CD4-positive, alpha-beta T cell treated with Interleukin-4 for 4 hours (primary cell): ENCODE measurements at places on chromosomes 12 and 14.

DNA sequence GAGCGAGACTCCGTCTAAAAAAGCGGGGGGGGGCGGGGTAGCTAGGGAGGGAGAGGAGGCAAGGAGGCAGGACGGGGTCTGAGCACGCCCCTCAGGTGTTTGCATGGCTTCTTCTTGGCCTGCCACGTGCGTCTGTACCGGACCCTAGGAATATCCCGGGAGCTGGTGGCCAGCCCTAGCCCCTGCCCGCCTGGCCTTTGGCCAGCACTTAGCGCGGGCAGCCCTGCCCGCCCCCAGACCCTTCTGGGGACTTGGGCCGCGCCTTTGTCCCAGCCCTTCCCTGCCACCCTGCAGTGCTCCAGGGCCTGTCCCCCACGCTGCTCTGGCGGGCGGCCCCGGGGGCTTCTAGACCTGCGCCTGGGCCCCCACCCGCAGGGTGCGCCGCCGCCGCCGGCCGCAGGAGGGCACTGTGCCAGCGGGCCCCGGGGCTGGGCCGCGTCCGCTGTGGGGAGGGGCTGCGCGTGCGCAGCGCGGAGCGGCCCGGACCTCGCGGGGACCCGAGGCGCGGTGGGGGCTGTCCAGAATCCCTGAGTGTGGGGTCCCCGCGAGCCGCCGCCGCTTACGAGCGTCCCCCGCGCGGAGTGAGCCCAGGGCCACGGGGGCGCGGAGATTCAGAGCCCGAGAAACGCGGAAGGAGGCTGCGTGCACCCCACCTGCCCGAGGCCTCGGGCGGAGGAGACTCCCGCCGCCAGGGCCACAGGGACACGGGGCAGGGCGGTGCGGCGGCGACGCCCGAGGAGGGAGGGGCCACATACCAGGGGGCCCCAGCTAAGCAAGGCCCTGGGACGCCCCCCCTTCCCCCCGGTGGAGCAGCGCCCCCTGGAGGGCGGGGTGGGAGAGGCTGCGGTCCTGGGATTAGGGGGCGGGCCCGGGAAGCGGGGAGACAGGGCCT is 21.0 kb downstream of the SLC25A29 start:
- DNase-seq = peak; percentile 59

DNA sequence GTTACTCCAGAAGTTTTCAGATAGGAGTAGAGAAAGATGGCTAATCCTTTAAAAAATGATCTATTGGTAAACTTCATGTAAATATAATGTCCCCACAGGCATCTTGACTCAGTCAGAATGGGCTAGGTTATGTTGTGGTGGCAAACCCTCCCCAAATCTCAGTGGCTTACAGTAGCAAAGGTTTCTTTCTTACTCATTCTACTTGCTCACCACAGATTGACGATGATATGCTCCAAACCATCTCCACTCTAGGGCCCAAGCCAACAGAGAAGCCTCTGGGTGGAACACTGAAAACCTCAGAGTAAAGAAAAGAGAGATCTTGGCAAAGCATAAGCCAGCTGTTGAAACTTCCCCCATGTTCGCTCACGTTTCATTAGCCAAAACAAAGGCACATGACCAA is 146.4 kb downstream of the EMP1 start:
- no peak for DNase-seq

- DNase-seq = no peak
Observed at GRCh38 chr14:90626550-90626949, 189.7 kb downstream of the TTC7B start.

- no peak for DNase-seq
Observed at GRCh38 chr12:124720681-124721500, 142.8 kb downstream of the SCARB1 start.

GRCh38 chr14:92033906-92034687 is 5.8 kb downstream of the TRIP11 start:
- no peak for DNase-seq

- no peak for DNase-seq
Observed at GRCh38 chr12:104942075-104942474, 16.0 kb downstream of the SLC41A2 start.
